ENCODE measurements at places on chromosomes 1 and 21.

DNA sequence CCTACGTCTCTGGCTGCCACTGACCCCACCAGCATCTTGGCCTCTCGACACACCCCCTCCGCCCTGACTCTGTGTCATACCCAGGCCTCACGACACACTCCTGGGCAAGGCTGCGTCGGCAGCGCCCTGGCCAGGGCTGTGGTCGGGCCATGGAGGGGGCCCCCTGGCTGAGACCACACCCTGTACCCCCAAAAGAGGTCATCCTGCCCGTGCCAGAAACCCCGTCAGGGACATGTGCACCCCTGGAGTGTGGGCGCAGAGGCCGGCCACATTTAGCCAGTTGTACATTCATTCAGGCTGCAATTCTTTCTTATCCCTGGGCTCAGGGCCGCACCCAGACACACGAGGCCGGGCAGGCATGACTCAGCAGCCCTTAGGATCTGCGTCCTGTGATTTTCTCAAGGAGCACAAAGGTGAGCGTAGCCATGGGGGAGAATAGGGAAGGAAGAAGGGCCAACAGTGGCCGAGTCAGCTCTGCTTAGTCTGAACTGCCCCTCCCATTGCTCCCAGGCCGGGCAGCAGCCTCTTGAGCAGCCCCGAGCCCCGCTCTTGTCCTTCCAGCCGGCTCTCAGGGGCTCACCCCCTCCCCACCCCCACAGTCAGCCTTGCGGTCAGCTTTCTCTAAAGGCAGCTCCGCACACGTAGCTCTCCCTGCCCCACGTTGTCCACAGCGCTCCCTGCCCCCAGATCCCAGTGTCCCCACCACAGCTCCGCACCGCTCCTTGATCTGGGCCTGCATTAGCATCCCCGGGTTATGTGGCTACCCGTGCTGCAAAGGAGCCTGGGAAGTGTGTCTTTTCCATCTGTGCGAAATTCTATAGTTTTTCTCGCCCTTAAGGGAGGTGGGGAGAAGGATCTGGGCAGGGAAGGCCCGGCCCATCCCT lies 7.9 kb downstream of the CSTB start:
- DNase-seq, result peak; percentile 60

DNA sequence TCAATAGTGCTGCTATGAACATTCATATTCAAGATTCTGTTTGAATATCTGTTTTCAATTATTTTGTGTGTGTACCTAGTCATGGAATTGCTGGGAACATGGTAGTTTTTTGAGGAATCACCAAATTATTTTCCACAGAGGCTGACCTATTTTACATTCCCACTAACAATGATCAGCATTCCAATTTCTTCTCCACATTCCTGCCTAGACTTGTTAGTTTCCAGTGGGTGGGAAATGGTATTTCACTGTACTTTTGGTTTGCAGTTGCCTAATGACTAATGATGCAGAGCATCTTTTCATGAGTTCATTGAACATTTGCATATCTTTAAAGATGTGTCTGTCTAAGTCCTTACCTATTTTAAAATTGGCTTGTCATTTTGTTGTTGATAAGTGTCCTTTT lies 1182.6 kb upstream of the B3GALT2 start:
- DNase-seq, result no peak

GRCh38 chr1:41713557-41714327 lies 205.0 kb downstream of the HIVEP3 start:
- DNase-seq, result no peak

DNA sequence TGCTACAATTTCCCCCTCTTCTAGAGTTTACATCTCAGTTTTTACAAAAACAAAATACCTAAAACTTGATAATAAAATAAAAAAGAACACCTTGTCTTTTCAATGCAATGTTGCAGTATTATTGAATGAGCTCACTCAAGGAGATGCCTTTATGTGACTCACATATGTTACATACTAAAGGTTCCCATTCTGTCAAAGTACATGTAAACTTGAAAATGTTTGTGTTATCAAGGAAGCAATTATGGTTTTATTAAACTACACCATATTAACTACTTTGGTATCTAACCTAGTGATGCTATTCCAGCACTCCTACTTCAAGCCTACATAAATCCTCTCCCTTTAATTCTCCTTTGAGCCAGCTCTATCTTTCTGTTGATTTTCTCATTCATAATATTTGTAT lies 658.3 kb downstream of the PTPRC start:
- DNase-seq, result no peak

GRCh38 chr1:44508397-44508745 lies 103.3 kb downstream of the RNF220 start:
- DNase-seq, result no peak

DNA sequence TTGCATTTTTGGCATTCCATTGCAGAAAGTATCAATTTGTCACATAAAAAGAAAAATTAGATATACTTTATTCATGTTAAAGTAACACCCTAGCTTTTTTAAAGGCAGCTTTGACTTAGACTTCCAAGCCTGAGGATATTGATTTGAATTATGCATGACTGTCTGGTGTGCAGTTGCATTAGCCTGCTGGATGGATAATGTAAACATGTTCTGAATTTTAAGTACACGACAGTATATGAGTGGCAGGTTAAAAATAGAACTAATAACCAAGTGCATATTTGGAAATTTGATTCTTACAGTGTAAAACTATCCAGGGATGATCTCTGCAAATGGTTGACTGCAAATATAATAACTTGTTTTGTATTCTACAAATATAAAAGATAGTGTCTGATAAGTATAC lies 124.0 kb downstream of the SYT14 start:
- DNase-seq, result no peak

- no peak for DNase-seq
Measured at GRCh38 chr1:84712276-84712874, 22.1 kb upstream of the SSX2IP start.

GRCh38 chr1:204883405-204883804 lies 12.7 kb downstream of the NFASC start:
- no peak for DNase-seq

DNA sequence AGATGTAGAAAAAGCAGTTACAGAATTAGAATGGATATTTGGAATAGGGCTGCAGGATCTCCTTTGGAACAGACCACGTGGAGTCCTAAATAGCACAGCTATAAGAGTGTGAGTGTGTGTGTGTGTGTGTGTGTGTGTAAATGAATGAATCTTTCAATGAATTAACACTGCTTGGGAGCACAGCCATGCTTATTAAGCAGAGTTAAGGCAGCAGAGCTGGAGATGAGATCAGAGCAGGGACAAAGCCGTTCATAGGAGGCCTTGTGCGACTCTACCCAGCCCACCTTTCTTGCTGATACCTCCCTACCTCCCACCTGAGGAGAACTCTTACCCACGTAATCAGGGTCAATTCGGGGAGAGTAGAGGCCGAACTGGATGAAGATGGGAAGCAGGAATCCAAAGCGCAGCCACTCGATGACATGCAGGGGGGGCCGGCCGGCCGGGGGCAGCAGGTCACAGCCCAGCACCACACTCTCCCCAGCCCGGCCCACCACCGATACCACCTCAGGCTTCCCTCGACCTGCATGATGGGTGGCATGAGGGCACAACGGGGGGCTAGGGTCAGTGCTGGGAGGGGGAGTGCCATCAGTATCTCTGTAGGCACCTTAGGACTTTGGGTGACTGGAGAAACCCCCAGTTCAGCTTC lies 2.7 kb downstream of the IGSF9 start:
- DNase-seq, result no peak

GRCh38 chr1:92774407-92774806 lies 10.5 kb downstream of the EVI5 start:
- DNase-seq, result no peak

- peak; percentile 90 for DNase-seq
Measured at GRCh38 chr1:168084396-168085231, 52.1 kb downstream of the GPR161 start.

DNA sequence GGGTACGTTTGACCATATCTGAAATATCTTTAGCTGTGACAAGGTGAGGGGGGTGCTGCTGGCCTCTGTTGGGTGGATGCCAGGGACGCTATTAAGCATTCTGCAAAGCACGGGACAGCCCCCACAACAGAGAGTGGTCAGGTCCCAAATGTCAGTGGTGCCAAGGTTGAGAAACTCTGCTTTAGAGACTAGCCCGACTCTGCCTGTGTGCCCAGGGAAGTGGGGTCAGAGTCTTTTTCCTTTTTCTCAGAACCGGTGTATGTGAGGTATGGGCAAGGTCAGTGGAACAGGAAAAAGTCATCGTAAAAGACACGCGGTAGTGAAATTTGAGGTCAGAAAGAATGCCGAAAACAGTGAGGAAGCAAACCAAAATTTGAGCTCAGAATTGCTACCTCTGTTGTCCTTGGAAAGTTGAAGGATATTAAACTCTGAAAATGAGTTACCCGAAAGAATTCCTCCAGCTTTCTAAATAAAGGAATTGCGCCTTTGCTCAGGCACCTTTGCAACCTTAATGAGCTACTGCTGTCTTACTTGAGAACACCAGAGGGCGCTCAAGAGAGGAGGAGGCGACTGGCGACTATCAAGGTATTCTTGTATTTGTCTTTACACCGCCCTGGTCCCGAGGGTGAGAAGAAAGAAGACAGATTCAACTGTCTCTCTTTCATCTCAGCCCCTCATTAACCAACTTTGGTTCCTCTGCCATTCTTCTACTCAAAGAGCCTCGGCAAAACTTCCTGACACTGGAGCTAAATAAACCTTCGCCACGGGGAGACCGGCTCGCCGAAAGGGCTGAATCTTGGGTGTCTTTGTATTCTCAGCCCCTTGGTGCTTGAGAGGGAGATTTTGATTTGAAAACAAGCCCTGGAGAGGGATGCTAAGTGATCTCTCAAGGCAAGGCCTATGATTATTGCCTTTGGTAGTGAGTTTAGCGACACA lies 85.4 kb upstream of the OLIG2 start:
- DNase-seq, result no peak

- no peak for DNase-seq
Measured at GRCh38 chr1:116945421-116945820, 35.7 kb downstream of the PTGFRN start.

DNA sequence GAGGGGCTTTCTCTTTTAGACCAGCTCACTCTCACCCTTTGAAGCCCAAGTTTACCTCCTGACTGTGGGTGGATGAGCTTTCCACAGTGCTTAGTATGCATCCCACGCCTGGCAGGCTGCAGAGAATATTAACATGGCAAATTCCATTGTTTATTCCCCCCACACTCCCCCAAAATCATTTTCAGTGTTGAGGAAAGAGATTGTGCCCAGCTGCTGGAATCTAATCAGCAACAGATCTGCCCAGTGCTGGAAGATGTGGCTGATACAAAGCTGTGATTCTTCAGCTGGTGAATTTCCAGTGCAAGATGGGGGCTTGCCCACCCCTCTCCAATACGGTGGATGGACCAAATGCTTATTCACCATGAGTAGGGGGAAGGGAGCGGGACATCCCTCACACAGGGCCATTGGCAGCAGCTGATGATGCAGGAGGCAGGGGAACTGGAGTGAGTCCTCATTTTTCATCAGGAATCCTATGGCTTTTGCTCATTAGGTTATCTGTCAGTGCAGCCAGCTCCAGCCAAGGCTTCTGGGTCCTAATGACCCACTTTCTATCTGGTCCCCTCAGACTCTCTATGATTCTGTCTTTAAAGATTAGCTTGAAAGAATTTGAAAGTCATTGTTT lies 39.7 kb upstream of the KCNA3 start:
- no peak for DNase-seq

DNA sequence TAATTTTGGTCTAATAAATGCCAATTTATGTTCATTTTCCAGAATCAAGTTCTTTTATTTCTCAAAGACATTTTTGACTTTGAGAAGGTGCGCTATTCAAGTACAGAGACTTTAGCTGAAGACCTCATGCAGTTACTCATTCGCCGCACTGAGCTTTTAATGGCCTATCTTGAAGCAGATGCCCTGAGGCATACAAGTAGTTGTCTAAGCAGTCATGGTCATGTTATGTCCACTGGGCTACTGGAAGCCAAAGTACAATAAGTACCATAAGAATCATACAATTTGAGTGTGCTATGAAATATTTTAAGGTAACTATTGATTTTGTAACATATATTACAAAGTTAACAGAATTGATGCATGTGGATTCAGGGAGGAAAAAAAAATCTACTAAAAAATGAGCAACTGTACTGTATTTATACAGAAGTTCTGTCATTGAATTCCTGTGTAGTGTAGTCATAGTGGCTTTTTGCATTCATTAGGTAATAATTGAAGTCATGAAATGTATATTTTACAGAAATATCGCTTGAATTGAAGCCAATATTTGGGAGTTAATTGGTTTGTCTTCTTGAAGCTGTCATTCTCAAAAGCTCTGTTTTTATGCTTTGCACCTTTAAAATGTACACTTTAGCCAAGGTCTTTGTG lies 13.5 kb upstream of the NEXN start:
- DNase-seq, result no peak

DNA sequence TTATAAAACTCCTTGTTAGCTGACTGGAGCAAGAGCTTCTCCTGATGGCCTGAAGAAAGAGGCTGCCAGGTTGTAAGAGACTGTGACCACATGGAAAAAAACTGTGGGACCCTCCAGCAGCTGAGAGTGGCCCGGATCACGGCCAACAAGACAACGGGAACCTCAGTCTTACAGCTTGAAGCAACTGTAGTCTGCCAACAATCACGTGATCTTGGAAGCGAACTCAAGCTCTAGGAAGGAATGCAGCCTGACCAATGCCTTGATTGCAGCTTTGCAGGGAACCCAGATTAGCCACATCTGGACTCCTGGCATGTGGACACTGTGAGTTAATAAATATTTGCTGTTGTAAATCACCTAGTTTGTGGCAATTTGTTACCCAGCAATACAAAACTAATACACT lies 442.6 kb upstream of the PRMT6 start:
- DNase-seq, result no peak

- DNase-seq, result no peak
Measured at GRCh38 chr21:21268061-21268471, 269.9 kb downstream of the NCAM2 start.

GRCh38 chr1:37317870-37318467 lies 156.4 kb upstream of the ZC3H12A start:
- no peak for DNase-seq

GRCh38 chr1:98197356-98197755 lies 276.5 kb upstream of the DPYD start:
- no peak for DNase-seq

GRCh38 chr1:26127235-26128163 lies 15.9 kb downstream of the PDIK1L start:
- no peak for DNase-seq

GRCh38 chr1:113199760-113200455 lies 126.9 kb downstream of the LRIG2 start:
- no peak for DNase-seq
